ENCODE measurements at places on chromosomes 3 and 15.

DNA sequence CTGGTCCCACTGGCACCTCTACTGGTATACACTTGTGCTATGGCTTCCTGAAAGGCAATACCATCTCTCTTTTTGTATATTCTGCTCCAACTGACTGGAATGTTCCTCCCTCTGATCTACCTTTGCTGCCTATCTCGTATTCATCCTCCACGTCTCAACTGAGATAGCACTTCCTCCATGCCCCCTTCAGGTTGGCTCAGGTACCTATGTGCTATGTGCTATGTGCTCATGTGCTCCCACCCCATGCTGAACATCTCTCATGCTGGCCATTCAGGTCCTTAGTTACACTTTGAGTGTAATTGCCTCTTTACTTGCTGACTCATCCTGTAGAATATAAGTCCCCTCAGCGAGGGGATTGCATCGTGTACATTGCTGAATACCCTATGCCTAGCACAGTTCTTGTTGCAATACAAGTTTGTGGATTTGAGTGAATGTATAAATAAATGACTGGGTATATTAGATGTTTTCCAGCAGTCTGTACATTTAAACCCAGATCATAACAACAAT, 156.9 kb downstream of the SOX2 start:
- DNase-seq, result no peak

GRCh38 chr3:180062771-180063170, 26.0 kb upstream of the PEX5L start:
- no peak for DNase-seq

GRCh38 chr3:140629357-140630137, 48.3 kb upstream of the TRIM42 start:
- DNase-seq, result peak; percentile 81

GRCh38 chr3:38143511-38143910, 5.0 kb downstream of the MYD88 start:
- DNase-seq, result no peak

- no peak for DNase-seq
These were observed 182.8 kb downstream of the KCNAB1 start for GRCh38 chr3:156303001-156303707.

DNA sequence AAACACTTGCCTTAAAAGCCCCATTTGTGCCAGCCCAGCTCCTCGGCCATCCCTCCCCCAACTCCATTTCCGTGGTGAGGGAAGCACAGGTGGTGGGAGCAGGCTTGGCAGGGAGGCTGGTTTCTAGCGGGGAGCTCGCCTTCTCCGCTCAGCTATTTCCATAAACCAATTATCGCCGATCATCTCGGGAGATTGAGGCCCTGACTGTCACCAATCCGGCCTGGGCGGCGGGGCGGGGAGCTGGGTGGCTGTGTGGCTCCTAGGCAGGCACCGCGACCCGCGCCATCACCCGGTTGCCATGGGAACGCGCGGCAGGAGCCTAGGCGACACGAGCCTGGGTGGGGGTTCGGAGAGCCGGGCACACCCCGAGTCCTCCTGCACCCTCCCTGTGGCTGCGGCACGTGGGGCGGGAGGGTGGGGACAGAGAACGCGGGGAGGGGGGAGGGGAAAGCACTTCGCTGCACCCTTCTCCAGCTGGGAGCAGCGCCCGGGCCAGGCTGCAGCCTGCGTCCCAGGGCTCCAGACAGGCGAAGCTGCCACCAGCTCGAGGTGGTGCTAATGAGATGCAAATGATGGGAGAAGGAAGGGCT, 9.3 kb downstream of the CCDC33 start:
- no peak for DNase-seq

GRCh38 chr3:134389865-134390264, 15.6 kb upstream of the AMOTL2 start:
- no peak for DNase-seq

DNA sequence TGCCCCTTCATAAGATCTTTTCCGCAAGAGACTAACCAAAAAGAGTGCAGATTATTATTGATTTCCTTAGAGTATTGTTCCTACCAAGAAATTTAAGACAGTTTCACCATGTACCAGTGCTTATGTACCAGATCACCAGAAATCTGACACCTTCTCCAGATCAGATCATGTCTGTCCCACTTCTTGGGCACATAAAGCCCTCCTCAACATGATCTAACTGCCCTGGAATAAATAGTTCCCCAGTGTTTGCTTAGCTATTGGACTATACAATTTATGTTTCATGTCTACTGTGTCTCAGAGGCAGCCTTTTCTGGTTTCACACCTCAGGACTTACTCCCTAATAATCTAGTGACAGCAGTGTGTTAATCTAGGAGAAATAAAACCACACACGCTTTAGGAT, 46.8 kb downstream of the NME9 start:
- DNase-seq, result no peak

DNA sequence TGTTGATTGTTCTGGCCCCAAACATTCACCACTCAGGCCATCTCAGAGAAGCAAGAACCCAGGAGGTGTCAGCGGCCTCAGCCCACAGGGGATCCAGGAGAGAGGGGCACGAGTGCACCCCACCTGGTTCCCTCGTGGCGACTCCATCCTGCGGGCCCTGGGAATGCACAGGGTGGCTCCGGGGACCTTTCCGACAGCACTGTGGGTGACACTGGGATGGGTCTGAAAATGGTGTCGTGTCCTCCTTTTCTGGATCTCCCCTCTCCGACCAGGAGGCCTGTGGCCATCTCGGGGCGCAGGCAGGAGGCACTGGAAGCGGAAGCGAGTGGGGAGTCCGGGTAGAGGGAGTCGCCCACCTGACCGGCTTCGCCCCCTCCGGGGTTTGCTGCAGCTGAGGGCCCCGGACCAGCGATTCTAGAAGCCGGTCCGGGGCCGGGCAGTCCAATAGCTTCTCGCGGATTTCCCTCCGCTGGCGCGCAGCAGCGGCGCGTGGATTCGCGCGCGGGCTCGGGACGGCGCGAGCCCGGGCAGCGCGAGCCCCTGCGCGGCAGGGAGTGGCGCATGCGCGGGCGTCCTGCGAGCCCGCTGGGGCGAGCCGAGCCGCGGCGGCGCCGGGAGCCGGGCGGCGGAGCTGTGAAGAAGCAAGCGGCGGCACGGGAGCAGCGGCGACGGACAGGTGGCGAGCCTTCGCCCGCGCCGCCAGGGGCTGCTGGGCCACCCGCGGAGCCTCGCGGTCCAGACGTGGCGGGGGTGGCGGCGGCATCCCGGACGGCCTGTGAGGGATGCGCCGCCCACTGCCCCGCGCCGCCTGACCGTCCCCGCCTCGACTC, at the start of gene DOCK3:
TSS of gene DOCK3 (plus strand) at position 579 of the 830 bp plus-strand sequence. CDS start 337 bp downstream, outside the sequence.
- DNase-seq, result peak; percentile 28

- no peak for DNase-seq
These were observed 74.9 kb downstream of the PFN2 start for GRCh38 chr3:149895769-149896168.

DNA sequence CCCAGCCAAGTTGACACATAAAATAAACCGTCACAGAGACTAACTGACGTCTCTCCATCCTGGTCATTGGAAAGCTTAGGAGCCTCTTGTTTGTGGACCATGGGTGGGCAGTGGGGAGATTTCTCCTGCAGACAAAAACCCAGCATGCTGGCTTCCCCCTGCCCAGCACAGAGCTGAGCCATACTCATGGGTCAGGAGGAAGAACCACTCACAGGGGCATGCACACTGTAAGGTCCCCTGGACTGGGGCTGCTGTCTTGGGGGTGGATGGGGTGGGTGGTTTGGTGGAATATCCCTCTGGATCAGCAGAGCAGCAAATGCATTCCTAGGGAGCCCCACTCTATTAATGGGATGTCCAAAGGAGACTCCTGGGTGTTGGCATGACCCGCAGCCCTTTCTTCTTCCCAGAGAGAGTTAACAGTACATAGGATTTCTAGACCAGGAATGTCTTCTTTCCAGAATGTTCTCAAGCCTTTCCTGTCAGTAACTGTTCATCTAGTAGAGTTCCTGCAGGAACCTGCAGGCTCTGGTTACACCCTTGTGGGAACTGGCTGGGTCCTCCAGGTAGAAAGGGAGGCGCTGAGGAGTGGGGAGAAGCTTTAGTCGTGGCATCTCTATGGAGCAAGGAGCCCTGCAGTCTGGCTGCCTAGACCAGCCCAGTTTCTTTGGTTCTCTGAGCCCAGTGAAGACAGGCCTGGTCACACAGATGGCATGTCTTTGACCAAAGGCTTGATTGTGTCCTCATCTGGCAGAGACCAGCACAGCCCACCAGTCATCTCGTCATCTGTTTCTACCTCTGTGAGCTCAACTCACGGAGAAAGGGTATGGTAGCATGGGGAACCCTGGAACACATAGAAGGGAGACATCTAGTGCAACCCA, 73.4 kb upstream of the PRR23C start:
- DNase-seq, result no peak

DNA sequence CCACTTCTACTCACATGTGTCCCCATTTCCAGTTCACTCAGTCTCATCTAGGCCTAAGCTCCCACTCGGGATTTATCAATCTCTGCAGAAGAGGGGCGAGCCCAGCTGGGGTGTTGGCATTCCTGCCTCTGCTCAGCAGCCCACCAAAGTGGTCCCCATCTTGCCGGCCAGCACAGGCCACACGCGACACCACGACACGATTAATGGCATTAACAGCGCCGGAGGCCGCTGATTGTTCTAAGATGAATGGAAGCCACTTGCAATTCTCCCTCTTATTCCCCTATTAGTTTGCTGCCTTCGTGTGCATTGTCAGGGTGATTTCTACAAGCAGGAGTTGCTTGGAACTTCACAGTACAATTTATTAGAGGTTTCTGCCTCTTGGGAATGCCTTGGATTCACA, 477.3 kb downstream of the SHQ1 start:
- DNase-seq, result no peak

GRCh38 chr15:31571676-31572075, 245.0 kb downstream of the KLF13 start:
- no peak for DNase-seq

DNA sequence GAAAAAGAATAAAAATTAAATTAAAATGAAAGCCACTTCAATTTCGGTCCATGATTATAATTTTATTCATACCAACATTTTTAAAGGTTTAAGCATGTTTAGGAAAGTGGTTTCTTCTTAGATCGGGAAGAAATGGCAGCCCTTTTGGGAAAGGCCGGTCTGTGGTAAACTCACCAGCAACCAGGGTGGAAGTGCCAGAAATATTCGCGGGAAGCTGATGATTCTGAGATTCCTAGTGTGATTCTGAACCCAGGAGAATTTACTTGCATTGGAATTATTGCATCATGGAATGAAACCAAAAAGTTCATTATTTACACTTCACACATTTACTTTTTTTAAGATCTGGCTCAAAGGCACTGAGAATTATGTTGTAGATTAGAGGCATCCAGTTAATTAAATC, 97.2 kb upstream of the CCNL1 start:
- peak; percentile 30 for DNase-seq

GRCh38 chr3:113897373-113897777, 50.4 kb upstream of the ZDHHC23 start:
- DNase-seq, result no peak

DNA sequence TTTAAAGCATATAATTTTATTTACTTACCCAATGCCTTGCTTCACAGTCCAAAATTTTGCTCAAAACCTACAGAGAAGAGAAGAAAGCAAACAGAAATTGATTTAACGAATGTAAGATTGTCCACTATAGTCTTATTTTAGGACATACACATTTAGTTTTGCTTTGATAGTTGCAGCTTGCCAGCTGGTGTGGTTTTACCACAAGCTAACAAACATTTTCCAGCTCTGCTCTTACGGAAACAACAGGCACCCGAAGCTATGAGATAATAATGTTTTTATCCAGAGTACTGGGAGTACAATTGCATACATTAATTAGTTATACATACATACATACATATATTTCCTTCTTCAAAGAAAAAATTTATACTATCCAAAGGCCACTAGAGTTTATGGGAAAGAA, 10.4 kb downstream of the BCL6 start:
- DNase-seq, result no peak

- peak; percentile 80 for DNase-seq
These were observed 30.2 kb downstream of the FAM174B start for GRCh38 chr15:92625251-92625980.

- DNase-seq, result peak; percentile 63
These were observed 228.2 kb downstream of the TCF12 start for GRCh38 chr15:57146506-57147201.

DNA sequence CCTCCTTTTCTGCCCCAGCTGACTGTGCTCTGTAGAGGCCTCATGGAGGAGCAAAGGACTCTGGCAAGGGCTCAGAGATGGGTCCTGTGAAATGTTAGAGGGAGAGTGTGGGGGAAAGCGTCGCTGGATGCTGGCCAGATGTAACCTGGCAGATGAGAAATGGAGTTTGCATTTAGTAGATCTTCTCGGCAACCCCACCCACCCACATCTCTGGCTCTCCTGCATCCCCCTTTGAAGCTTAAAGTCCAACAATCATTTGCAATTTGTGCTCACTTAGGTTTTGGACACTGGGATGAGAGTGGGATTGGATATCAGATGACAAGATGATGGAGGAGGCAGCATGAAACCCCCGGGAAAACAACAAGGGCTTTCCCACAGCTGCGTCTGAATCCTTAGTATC, 523.6 kb upstream of the MCTP2 start:
- DNase-seq, result no peak

- DNase-seq, result peak; percentile 85
These were observed 98.9 kb upstream of the TLE3 start for GRCh38 chr15:70196372-70197316.

GRCh38 chr3:104244680-104245220, 1122.0 kb upstream of the ALCAM start:
- DNase-seq, result peak; percentile 41

- no peak for DNase-seq
These were observed 274.4 kb upstream of the LYSMD4 start for GRCh38 chr15:100007609-100008008.

- DNase-seq, result no peak
These were observed 5.3 kb downstream of the SERP1 start for GRCh38 chr3:150540991-150541390.

GRCh38 chr3:194278186-194278845, 72.8 kb downstream of the CPN2 start:
- DNase-seq, result no peak

- DNase-seq, result no peak
These were observed 13.4 kb downstream of the TAMM41 start for GRCh38 chr3:11832981-11833905.

- no peak for DNase-seq
These were observed 621.5 kb upstream of the ZNF385D start for GRCh38 chr3:22372292-22373062.

DNA sequence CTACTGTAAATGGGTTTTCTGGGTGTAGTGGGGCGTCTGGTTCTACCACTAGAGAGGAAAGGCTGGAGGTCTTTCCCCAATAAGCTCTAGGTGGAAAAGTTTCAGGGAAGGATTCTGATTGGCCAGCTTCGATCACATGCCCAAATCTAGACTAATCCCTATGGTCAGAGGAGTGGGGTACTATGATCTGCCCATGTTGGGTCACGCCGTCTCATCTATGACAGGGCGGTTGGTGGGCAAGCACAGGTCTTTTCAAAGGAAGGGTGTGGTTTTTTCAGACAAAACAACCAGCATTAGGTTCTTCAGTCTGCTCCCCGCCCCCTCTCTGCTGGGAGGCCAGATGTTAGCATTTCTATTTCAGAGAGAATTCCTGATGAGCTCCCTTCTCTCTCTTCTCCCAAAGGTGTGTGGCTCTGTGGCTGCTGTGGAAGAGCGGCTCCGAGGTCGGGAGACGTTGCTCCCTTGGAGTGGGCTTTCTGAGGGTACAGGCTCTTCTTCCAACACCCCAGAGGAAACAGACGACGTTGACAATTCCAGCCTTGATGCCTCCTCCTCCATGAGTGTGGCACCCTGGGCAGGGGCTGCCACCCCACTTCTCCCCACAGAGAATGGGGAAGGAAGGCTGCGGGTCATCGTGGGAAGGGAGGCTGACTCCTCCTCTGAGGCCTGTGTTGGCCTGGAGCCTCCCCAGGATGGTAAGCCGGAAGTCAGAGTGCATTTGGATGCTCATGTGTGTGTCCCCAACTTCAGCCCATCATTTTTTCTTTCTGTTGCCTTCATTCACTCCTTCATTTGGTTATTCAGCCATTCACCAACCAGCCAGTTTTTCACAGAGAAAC, 9.7 kb upstream of the TATDN2 start:
- no peak for DNase-seq
